MCF 10A (cell line): ENCODE measurements at places on chromosomes 7 and 10. TPM values are rescaled to one million over a fixed set of nuclear protein-coding genes. Genes with fewer than 3 reads are reported as not detected.

Gene TMEM225B
- total RNA-seq, result 0.70 and 0.96 TPM in 2 replicates

Gene SPDYE2B
- not detected in 2 replicates for total RNA-seq

Gene IFIT2
- 0.58 and 1.3 TPM in 2 replicates for total RNA-seq

Gene AKR1C4
- total RNA-seq, result not detected in 2 replicates

Gene RTKN2
- total RNA-seq, result 1.6 and 2.6 TPM in 2 replicates

Gene GIMAP6
- total RNA-seq, result not detected in 2 replicates

Gene LEP
- total RNA-seq, result not detected in 2 replicates

Gene TAC1
- total RNA-seq, result not detected in 2 replicates

Gene EGR2
- 0.25 and 1.0 TPM in 2 replicates for total RNA-seq

Gene NPFFR1
- total RNA-seq, result not detected in 2 replicates

Gene ZNF365
- 1.3 and 2.9 TPM in 2 replicates for total RNA-seq

Gene AFAP1L2
- 5.8 and 8.5 TPM in 2 replicates for total RNA-seq

Gene HECW1
- total RNA-seq, result 0.27 TPM in 1 of 2 replicates, not detected in the other

Gene SPDYE11
- not detected in 2 replicates for total RNA-seq

Gene OR2A7
- total RNA-seq, result 10.0 and 13.6 TPM in 2 replicates

Gene PHF14
- total RNA-seq, result 25.3 and 39.6 TPM in 2 replicates

Gene TCERG1L
- total RNA-seq, result not detected in 2 replicates

Gene KCND2
- total RNA-seq, result not detected in 2 replicates

Gene CFAP43
- total RNA-seq, result 0.25 and 0.42 TPM in 2 replicates

Gene EVX1
- total RNA-seq, result not detected in 2 replicates

Gene AKR1C3
- 22.0 and 22.9 TPM in 2 replicates for total RNA-seq

Gene GJD4
- not detected in 2 replicates for total RNA-seq

Gene FBXO24
- 0.37 and 1.1 TPM in 2 replicates for total RNA-seq

Gene ZNF853
- not detected in 2 replicates for total RNA-seq

Gene NPTX2
- not detected in 2 replicates for total RNA-seq

Gene FGFBP3
- 0.86 and 1.1 TPM in 2 replicates for total RNA-seq

Gene DPY19L1
- total RNA-seq, result 9.0 and 18.5 TPM in 2 replicates

Gene YAE1
- 34.7 and 37.6 TPM in 2 replicates for total RNA-seq

Gene TDRD1
- not detected in 2 replicates for total RNA-seq

Gene MNX1
- 0.42 and 0.47 TPM in 2 replicates for total RNA-seq

Gene YWHAG
- 177 and 178 TPM in 2 replicates for total RNA-seq

Gene OR2A42
- not detected in 2 replicates for total RNA-seq

Gene MYL7
- not detected in 2 replicates for total RNA-seq

Gene CREB5
- total RNA-seq, result 30.0 and 40.5 TPM in 2 replicates

Gene CDHR3
- total RNA-seq, result 0.17 and 0.19 TPM in 2 replicates

Gene PNLIPRP2
- total RNA-seq, result not detected in 2 replicates

Gene CH25H
- total RNA-seq, result not detected in 2 replicates

Gene CNOT4
- total RNA-seq, result 18.5 and 19.6 TPM in 2 replicates

Gene ABCB4
- not detected in 2 replicates for total RNA-seq

Gene COL13A1
- 0.22 and 0.47 TPM in 2 replicates for total RNA-seq

Gene ETV1
- total RNA-seq, result 5.9 and 6.9 TPM in 2 replicates

Gene CLDN3
- not detected in 2 replicates for total RNA-seq

Gene DNAJC30
- total RNA-seq, result 11.0 and 11.4 TPM in 2 replicates

Gene OR2A1
- total RNA-seq, result not detected in 2 replicates

Gene MUC3A
- total RNA-seq, result not detected in 2 replicates

Gene KIF11
- 21.3 and 27.3 TPM in 2 replicates for total RNA-seq

Gene TMEM270
- total RNA-seq, result not detected in 2 replicates

Gene MMS19
- total RNA-seq, result 67.0 and 67.2 TPM in 2 replicates

Gene PKD1L1
- total RNA-seq, result 0.25 TPM in 1 of 2 replicates, not detected in the other

Gene UROS
- 55.0 and 64.4 TPM in 2 replicates for total RNA-seq

Gene GPR22
- total RNA-seq, result not detected in 2 replicates

Gene GHRHR
- total RNA-seq, result not detected in 2 replicates

Gene ORAI2
- total RNA-seq, result 9.1 and 15.4 TPM in 2 replicates

Gene SPDYE8
- total RNA-seq, result not detected in 2 replicates
